Motor neuron (in vitro differentiated cells): ENCODE measurements at places on chromosomes 13 and 19. TPM values are rescaled to one million over a fixed set of nuclear protein-coding genes. Genes with fewer than 3 reads are reported as not detected.

DNA sequence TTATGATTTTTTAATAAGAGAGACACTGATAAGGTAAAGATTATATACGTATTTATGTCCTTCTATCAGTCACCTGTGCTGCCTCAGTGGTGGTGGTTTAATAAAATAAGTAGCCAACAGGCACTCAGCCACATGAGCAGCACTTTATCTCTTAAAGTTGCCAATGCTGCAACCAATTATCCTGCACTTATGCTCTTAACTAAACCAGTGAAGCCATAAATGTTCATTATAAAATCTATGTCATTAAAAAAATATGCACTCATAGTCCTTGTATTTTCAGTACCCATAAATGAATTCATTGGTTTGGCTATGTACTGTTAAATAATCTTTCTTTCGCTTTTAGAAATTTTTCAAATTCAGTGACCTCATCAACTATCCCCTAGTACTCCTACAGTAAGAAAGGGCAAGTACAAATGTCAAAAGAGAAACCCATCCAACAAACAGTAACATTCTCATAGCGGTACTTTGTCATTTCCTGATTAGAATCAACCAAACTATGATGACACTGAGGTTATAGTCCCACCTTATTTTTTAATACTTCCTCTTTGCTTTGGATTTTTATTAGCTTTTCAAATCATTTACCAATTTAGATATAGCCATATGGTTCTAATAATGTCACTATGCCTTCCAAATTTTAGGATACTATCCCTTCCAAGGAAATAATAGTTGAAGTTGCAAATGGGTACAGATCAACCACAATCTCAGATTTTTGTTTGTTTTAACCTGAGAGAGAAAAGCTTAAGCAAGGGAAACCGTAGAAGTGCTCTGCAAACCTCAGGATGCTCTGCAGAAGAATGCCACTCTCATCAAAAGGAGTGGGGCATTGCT is 190.9 kb downstream of the KLF12 start:
- ATAC-seq: no peak

DNA sequence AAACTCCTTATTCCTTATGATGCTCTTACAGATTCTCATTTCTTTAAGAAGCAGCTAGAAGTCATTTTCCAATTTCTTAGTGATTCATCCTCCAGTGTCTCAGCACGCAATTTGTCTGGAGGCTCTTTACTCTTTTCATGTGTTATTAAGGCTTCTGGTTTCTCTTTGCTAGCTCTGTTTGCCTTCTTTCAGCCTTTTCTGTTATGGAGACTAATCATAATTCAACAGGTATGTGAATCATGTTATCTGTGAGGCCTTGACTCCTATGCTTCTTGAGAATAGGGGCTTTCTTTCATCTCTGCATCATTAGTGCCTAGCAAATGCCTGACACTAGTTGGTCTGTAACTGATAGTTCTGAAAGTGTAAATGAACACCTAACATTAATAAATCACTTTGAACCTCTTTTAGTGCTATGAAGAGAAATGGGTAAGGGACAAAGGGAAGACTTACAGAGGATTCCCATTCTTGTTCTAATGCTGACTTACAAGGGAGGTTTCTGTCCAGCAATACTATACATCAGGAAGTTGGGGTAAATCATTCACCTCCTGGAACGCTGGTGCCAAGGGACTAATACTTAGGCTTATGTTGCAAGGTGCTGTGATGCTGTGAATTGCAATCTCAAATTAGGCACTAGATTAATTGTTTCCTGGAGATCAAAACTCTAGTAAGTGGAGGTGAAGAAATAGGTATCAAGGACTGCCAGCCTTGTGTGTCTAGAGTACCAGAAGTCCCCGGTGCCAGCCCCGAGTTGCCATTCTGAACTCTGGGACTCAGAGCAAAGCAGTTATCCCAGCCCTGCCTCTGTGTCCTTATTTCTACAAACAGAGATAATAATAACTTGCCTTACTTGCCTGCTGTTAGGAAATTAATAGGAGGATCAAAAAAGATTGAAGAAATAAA is 265.6 kb downstream of the DCLK1 start:
- no peak for ATAC-seq

Gene TPT1
- 2,776 and 3,017 TPM in 2 replicates for total RNA-seq

Gene CEACAM19
- 0.96 and 1.5 TPM in 2 replicates for total RNA-seq
